NCI-H510A (cell line): ENCODE measurements at places on chromosomes 3 and 15.

DNA sequence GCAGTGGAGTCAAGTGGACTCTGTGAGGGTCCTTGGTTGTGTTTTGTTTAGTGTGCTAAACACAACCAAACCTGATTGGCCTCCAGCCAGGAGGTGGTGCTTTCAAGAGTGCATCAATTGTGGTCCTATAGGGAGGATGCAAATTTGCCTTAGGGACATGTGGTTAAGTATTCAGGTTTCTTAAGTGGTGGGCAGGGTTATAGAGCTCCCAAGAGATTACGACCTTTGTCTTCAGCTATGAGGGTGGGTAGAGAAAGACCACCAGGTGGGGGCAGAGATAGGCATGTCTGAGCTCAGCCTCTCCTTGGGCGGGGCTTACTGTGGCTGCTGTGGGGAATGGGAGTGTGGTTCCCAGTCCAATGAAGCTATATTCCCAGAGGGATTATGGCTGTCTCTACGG is 186.6 kb downstream of the SQOR start:
- no peak for DNase-seq

- no peak for DNase-seq
Observed at GRCh38 chr3:13707456-13707855, 158.5 kb downstream of the FBLN2 start.

DNA sequence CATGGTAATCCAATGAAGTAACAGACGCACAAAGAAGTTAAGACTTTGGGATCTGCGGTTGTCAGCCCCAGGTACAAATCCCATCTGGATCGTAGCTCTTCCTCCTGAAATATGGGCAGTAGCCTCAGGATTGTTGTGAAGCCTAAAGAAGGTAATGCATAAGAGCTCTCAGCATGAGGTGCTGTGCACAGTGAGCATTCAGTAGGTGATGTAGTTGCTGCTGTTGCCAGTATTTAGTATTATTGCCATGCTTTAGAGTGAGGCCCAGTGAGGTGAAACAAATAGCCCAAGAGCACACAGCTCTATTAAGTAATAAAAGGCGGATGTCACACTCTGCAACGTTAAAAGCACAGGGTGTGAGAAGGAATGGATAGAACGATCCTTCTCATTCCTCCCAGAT is 225.7 kb downstream of the GABRG3 start:
- no peak for DNase-seq

- DNase-seq = no peak
Observed at GRCh38 chr3:65524584-65524983, 514.1 kb downstream of the MAGI1 start.

DNA sequence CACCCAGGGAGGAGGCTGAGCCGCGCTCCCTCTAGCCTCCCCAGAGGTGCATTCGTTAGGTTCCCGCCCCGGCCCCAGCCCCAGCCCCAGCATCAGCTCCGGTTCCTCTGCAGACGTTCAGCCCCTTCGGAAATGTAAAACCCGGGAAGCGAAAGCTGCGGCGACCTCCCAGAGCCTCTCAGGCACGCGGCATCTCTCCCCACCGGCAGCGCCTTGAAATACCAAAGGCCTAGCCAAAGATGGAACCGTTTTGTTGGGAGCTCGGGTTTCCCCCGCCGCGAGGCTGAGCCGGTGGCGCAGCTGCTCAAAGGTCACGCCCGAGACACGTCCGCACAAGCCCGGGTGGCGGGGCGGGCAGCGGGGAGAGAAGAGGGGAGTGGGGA is 77.8 kb upstream of the HES1 start:
- peak; percentile 61 for DNase-seq

- no peak for DNase-seq
Observed at GRCh38 chr3:194072691-194073279, 63.2 kb upstream of the HES1 start.

- no peak for DNase-seq
Observed at GRCh38 chr15:34708422-34708821, 46.4 kb downstream of the GJD2 start.

DNA sequence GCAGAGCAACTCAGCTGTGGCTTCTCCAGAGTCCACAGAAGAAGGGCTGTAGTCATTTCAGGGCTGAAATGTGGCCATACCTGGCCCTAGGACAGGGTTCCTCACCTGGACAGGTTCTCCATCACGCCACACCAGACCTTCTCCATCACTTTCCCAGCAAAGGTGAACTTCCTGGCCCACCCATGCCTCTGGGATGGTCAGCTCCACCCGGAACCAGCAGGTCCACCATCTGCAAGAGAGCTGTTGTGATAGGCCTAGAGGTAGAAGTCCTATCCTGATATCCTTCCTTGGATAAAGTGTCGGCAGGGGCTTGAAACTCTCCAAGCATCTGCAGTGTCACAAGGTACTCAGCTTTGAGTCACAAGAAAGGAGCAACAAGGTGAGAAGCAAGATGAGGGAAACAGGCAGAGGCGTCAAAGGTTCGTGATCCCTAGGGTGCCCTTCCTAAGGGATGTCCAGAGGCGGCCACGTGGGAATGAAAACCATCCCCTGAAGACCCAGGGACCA is 948 bp downstream of the MAN2C1 start:
- DNase-seq = no peak

DNA sequence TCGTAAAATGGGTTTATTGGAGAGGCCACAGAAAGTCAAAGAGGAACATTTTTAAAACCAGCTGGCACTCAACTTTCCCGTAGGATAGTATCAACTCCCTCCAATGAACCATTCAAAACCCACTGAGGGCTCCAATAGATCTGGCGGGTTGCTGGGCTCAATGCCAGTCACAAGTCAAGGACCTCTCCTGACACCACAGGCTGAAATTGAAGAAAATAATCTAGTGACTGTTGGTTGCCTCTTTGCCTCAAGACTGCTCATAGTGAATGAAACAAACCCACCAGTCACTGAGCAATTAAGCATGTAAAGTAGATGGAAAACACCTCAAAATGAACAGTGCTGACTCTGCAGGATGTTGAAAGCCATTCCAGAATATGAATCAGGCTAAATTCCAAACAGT is 500.6 kb upstream of the AGTR1 start:
- DNase-seq = no peak

DNA sequence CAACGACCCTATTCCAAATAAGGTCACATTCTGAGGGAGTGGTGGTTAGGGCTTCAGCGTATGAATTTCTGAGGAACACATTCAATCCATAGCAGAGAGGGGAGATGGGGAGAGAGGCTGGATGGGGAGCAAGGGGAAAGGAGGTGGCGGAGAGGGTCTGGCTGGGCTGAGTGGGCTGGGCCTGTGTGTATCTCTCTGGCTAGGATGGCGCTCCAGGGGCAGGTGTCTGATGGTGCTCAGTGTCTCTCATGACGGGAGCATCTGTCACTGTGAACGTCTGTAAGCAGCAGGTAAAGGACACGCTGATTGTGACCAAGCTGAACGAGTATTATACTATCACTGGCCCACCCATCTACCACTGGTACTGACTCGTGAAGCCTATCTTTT is 159.6 kb downstream of the XXYLT1 start:
- DNase-seq = no peak

DNA sequence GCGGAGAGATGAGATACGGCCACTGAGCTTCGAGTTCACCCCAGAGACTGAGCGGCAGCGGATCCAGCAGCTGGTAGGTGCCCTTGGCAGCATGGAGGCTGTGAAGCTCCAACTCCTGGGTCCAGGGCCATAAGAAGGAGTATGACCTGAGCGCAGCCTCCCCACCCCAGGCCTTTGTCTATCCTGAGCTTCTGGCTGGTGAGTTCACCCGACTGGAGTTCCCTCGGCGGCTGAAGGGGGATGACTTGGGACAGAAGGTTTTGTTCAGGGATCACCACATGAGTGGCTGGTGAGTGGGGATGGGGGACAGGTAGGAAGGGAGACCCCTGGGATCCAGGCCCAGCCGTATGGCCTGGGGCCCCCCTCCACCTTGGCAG is 2.6 kb downstream of the PPM1M start:
- DNase-seq = no peak

GRCh38 chr3:159346271-159346903 is 544.5 kb downstream of the MFSD1 start:
- DNase-seq = no peak

DNA sequence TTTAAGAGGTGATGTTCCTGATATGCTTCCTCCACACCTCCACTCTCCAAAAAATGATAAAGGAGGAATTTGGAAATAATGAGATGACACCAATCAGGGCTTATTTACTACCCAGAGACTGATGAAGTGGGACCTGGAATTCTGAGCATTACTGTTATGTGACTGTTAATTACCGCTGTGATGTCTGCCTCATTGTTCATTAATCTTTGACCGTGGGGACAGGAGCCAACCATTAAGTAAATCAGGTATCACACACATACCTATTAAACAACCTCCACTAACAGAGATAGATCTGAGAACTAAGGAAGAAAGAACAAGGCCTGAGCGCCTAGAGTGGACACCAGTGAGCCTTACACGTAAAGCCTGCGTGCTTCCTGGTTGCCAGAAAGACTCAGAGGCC is 37.7 kb downstream of the ABHD5 start:
- DNase-seq = no peak

DNA sequence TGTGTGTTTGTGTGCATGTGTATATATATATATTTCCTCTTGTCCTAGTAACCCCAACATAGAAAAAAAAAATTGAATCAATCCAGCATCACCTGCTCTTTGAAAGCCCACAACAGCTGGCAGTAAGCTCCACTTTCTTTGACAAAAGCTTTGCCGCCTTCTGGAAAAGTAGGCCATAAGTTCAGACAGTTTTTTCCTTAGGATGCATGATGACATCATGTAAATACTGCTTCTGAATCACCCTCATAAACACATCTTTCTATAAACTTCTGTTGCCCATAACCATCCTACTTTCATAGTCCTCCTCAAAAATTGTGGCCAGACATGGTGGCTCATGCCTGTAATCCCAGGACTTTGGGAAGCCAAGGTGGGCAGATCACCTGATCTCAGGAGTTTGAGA is 67.4 kb downstream of the CSNK1G1 start:
- no peak for DNase-seq

- no peak for DNase-seq
Observed at GRCh38 chr15:51830276-51830806, 888 bp downstream of the TMOD3 start.

- DNase-seq = no peak
Observed at GRCh38 chr3:123781138-123781537, 103.0 kb downstream of the MYLK start.
